ENCODE measurements at places on chromosomes 16 and 17. TPM values are rescaled to one million over a fixed set of nuclear protein-coding genes. Genes with fewer than 3 reads are reported as not detected.
A peak's percentile ranks its signal among the peaks of the same experiment; 100 is the strongest.

The NR1D1 gene
- polyA plus RNA-seq, result 3.1 TPM

The CDH1 gene
- polyA plus RNA-seq, result 101 TPM

GRCh38 chr17:34763728-34764665 lies 184.6 kb downstream of the TMEM132E start:
- no peak for DNase-seq

The PRSS33 gene
- 0.80 TPM for polyA plus RNA-seq

The PRAC2 gene
- polyA plus RNA-seq, result not detected

- DNase-seq, result no peak
These were observed 62.1 kb upstream of the NOL11 start for GRCh38 chr17:67655478-67656148.

DNA sequence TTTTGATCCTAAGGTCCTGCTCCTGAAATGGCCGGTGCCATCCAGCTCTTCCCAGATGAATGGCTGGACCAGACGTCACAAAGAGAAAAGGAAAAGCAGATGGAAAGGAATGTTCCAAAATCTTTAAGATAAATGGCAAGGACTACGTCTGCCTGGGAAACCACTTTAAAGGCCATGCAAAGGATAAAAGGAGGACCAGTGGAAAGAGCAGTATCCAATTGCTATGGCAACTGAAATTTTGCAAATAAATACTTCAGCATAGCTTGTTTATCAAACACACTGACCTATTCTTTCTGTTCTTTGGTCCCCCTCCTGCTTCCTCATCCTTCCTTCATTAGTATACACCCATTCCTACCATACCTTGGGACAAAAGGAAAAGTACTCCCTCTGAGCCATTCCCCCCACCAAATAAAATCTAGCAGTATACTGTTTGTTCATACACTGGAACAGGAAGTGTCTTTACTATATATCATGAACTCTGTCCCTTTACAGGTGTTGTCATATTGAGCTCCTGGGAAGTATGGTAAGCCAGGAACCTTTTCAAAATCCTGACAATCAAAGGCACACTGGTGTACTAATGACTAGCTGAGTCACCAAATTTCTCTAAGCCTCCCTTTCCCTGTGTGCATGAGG lies 37.2 kb upstream of the NUFIP2 start:
- no peak for DNase-seq

DNA sequence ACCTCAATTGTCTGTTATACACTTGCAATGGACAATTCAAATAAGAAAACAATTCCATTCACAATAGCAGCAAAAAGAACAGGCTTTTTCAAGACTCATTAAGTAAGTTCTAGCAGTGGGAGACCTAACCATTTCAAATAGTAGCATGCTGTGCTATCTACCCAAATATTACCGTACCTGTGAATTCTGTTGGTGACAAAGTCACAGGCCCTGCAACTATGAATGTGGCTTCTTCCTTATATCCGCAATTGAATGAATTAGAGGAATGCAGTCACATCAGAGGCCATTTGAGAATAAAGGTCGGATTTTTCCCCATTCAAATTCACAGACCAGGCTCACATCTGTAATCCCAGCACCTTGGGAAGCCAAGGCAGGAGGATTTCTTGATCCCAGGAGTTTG lies 800 bp upstream of the NME4 start:
- no peak for DNase-seq

- no peak for DNase-seq
These were observed at the start of gene TMC7 for GRCh38 chr16:18983565-18984434. Gene TMC7, plus strand, starts transcription at chr16:18983934. Its CDS starts 130 bp downstream, at chr16:18984064.

DNA sequence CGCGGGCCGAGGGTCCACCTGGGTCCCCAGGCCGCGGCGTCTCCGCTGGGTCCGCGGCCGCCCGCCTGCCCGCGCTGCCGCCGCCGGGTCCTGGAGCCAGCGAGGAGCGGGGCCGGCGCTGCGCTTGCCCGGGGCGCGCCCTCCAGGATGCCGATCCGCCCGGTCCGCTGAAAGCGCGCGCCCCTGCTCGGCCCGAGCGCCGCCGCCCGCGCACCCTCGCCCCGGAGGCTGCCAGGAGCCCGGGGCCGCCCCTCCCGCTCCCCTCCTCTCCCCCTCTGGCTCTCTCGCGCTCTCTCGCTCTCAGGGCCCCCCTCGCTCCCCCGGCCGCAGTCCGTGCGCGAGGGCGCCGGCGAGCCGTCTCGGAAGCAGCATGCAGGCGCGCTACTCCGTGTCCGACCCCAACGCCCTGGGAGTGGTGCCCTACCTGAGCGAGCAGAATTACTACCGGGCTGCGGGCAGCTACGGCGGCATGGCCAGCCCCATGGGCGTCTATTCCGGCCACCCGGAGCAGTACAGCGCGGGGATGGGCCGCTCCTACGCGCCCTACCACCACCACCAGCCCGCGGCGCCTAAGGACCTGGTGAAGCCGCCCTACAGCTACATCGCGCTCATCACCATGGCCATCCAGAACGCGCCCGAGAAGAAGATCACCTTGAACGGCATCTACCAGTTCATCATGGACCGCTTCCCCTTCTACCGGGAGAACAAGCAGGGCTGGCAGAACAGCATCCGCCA lies 504 bp downstream of the FOXC2 start:
- no peak for DNase-seq

The XAF1 gene
- polyA plus RNA-seq, result 4.7 TPM

GRCh38 chr16:71724320-71724751 lies at the start of gene PHLPP2:
Gene PHLPP2, minus strand, starts transcription at chr16:71724701. Its CDS starts 9,906 bp downstream, at chr16:71714795.
- DNase-seq, result no peak

- no peak for DNase-seq
These were observed 51.0 kb upstream of the MARCHF10 start for GRCh38 chr17:62859146-62859545.

- peak; percentile 54 for DNase-seq
These were observed 87.3 kb downstream of the MAP2K6 start for GRCh38 chr17:69501591-69502468.

- DNase-seq, result no peak
These were observed 12.8 kb upstream of the MT4 start for GRCh38 chr16:56551796-56552738.

GRCh38 chr16:67148656-67149275 lies 2.0 kb downstream of the B3GNT9 start:
- DNase-seq, result no peak

The DNAAF8 gene
- 2.0 TPM for polyA plus RNA-seq

DNA sequence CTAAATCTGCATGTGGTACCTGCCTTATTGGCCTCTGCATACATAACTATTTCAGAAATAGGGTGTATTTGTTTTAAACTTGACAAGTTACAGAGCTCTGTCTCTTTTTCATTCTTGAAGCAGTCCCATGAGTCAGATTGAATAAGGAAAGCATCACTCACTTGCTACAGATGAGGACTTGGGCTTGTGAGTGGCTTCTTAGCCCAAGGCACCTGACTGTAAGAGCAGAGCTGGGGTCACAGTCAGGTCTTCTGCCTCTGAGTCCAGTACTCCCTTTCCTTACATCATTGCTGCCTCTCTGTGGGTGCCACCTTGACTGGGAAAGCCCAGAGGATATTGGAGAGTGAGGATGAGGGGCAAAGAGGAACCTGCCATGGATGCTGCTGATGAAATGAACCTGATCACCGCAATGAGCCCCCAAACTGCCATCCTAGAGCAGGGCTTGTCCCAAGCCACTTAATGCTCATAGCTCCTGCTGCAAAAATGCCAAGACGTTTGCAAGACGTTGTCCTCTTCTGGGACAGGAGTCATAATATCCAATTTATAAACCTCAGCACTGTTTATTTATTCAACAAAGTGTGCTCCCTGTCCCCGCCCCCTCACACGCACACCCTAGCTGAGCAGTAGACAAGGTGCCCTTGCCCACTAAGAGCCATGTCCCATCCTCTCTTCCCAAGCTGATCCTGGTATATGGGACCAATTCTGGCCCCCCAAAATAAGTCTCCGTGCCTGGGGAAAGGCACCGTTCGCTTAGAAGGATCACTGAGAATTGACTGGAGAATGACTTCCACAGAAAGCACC lies 74.1 kb downstream of the CCDC182 start:
- no peak for DNase-seq

GRCh38 chr17:9760266-9760665 lies 31.1 kb downstream of the DHRS7C start:
- DNase-seq, result no peak

DNA sequence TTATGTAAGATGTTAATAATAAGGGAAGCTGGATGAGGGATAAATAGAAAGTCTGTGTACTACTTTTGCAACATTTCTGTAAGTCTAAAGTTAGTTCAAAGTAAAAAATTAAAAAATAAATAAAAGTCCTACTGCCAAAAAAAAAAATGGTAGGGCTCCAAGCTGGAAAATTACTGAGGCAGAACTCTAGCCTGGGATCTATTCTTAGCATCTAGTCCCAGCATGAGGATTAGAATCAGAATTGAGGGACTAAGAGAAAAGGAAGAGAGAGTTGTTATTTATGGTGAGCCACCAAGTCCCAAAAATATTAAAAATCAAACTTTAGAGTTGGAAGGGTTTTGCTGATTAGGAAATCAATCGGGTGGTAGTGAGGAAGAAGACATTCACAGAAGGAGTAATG lies 110.3 kb downstream of the CYB561 start:
- DNase-seq, result no peak

The RNF151 gene
- polyA plus RNA-seq, result not detected

The TMEM114 gene
- polyA plus RNA-seq, result not detected
